Stimulated activated CD8-positive, alpha-beta memory T cell treated with anti-CD3 and anti-CD28 coated beads, Interleukin-4, amount 100 ng/mL, for 1 hour (primary cell): ENCODE measurements at places on chromosomes 1 and 21.

DNA sequence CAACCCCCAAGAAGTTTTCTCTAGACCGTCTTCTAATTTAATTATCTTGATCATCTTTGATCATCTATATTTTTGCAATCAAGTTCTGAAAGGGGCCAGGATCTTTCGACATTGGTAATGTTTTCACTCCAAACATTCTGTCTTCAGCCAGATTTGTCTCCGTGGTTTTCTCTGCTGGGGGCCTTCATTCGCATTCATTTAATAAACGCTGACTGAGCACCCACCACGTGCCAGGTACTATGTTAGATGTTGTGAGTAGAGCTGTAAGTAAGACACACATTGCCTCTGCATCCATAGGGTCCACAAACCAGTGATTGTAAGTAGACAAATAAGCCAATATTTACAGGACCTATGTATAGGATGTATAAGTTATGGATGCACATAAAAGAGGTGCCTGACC is 134.5 kb upstream of the MROH9 start:
- DNase-seq = no peak

GRCh38 chr21:41831453-41831831 is 47.7 kb downstream of the PRDM15 start:
- no peak for DNase-seq

GRCh38 chr1:57550092-57550491 is 126.2 kb upstream of the DAB1 start:
- no peak for DNase-seq

DNA sequence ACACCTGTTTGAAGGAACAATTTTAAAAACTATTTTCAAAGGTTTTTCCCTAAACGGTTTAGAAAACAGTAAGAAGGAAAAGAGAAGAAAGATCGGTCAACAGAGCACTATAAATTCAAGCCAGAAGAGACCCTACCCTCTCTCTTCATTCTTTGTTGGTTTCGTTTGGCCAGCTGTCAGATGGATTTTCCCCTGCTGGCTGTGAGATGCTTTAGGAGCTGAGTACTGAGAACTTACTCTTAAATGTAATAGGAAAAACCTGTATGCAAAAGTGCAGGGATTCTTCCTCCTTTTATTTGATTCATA is 1.3 kb upstream of the TXNIP start:
- no peak for DNase-seq

GRCh38 chr21:44738621-44739020 is 27.2 kb upstream of the TSPEAR start:
- DNase-seq = no peak

GRCh38 chr21:32001390-32001789 is 128.6 kb downstream of the HUNK start:
- DNase-seq = no peak

GRCh38 chr1:241776911-241777310 is 71.1 kb upstream of the EXO1 start:
- DNase-seq = no peak

- DNase-seq = no peak
Observed at GRCh38 chr1:5637171-5637570, 355.1 kb downstream of the NPHP4 start.

- no peak for DNase-seq
Observed at GRCh38 chr1:41486371-41487125, 2.1 kb upstream of the EDN2 start.

DNA sequence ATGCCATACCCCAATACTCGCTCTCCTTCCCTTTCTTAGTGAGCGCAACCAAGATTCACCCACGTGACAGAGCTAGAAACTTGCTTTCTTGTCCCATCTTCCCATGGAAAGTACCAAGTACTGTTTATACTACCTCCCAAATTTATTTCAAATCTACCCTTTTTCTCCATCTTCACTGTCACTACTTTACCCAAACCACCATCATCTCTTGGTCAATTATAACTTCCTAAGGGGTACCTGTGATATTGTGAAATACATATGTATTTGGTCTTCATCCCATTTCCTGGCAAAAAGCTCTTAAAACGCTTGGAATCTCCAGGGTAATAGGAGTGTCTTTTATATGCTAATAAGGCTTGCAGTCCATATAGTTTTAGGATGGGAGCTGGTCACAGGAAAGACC is 8.2 kb downstream of the DRAM2 start:
- DNase-seq = no peak

GRCh38 chr1:229694053-229694693 is 68.1 kb downstream of the URB2 start:
- DNase-seq = no peak

- no peak for DNase-seq
Observed at GRCh38 chr1:41765152-41765551, 153.6 kb downstream of the HIVEP3 start.

- DNase-seq = no peak
Observed at GRCh38 chr21:39111931-39112550, 71.2 kb downstream of the PSMG1 start.

DNA sequence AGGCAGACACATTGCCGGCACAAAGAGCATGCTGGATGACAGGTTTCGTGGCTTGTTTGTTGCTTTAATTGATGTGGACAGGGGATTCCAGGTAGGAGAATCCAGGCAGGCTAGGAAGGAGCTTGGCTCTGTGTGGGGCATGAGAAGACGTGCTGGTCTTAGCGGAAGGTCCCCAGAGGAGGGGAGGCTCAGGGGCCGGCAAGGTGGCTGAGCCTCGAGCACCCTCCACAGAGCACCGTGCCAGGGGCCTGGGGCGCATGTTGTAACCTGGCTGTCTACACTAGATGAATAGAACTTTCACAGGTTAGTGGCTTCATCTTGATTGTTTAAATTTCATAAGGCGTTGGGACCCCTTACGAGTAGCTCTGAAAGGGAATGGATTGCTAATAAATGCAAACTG is 223.1 kb downstream of the CAMTA1 start:
- no peak for DNase-seq

DNA sequence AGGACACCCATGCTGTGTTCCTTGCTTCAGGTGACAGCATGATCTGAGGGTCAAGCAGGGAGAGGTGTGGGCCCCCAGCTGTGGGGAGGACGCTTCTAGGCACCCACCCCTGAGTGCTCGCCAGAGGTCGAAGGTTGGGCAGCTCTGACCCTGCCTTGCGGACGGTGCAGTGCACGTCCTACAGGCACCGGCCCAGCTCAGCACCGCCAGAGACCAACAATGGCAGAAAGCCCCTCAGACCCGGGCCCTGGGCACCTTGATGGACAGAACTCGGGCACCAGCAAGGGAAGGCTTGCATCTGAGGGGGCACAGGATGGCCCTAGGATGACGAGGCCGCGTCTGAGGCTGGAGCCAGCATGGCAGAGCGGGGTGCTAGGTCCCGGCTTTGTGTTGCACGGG is 24.7 kb downstream of the NADK start:
- no peak for DNase-seq

DNA sequence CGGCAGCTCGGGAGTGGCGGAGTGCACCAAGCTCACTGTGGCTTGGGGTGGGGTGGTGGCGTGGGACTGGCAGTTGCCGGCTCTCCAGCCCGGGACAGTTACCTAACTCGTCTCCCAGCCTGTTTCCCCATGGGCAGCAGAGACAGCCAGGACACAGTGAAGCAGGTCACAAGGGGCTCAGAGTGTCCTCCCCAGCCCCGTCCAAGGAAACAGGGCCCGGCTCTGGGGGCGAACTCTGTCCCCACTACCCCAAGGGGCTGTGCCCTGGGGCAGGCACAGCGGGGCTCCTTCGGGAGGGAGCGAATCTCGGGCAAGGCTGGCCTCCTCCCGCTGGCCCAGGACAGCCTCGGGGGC is 759 bp downstream of the GPR157 start:
- no peak for DNase-seq

DNA sequence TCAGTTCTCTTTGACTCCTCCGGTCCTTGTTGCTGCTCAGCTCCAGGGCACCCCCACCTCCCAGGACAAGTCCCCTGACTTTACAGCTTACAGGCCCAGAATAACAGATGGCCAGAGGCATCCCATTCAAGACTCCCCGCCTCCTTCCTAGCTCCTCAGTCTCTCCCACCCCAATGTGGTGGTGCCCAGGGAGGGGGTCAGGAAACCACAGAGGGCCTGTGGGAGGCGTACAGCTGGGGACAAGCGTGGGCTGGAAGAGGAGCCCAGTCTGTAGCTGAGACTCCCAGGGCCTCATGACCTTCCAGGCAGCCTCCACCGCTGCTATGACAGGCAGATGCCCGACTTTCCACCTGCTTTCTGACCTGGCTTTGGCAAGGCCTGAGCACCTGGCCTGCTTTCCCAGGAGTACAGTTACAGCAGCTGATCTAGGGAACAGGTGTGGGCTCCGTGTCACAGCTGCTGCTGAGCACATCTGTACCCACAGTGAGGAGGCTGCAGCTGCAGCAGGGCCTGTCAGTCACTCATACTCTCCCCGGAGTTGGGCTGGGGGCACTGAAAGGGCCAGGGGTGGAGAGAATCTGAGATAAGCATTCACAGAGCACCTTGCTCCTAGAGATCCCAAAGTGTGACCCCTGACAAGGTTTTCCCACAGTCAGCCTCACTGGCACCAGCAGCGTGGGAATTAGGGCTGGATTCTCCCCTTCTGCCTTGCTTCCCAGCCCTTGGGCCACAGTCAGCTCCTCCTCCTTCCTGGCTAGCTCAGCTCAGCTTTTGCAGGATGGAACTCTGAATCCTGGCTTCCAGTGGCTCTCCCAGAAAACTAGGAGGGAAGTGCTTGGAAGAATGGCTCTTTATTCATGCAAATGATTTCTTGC is 7.1 kb upstream of the NAV1 start:
- DNase-seq = no peak

GRCh38 chr21:36155603-36156338 is 853 bp upstream of the DOP1B start:
- no peak for DNase-seq

GRCh38 chr1:65813956-65814355 is 21.3 kb downstream of the PDE4B start:
- DNase-seq = no peak

DNA sequence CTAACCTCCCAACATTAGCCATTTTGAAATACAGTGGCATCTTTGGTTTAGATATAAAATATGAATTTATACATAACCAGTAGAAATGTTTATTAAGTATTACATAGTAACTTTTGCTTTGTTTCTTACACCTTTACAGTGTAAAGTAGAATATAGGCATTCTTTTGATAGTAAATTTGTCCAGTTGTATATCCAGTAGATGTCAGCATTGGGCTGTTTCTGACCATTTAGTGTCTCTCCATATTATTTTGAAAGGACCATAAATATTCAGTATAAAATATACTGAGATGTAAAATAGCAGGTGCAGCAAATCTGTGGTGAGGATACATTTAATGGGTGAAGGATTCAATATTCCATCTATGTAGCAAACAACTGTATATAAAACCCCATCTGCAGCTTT is 115.8 kb upstream of the ZRANB2 start:
- DNase-seq = no peak

GRCh38 chr1:29966526-29967045 is 730.3 kb downstream of the PTPRU start:
- DNase-seq = no peak

DNA sequence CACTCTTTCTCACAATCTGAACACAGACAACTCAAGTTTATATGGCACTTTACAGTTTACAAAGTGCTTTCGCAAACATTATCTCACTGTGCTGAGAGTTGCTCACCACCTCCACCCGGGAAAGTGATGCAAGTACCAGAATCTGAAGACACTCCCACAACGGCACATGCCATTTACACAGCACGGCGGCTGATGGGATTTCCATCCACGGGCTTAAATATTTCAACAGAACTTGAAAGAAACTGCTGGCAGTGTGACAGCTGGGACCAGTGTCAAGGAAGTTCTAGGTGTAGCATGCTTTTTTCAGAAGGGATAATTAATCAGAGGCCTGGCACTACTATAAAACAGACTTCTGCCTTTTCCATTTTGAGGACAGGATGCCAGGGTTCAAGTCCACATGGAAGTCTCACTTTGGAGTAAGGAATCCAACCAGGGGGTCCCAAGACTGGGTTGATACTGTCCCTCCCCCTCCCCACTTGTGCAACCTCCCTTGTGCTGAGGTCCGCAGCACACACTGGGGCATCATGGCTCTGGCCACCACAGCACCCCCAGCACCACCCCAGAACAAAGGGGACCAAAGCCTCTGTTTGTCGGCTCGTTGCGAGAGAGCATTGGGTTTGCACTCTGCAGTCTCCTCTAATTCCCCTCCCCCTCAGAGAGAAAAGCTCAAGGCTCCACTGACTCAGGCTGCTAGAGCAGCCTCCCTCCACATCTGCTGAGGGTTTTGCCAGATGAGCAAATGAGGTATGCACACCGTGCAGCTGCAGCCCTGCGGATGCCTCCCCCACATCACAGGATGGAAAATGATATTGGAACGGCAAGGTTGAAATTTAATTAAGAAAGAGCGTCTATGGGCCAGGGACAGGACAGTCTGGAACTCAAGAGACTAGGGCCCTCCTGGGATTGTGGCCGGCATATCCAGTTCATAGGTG is 154.9 kb downstream of the TGFBR3 start:
- no peak for DNase-seq

- DNase-seq = peak; percentile 95
Observed at GRCh38 chr1:1615256-1616044, at the start of gene MIB2. MIB2 (plus strand) TSS chr1:1615500; CDS start chr1:1623453, 7,953 bp downstream.
